AG09309 (cell line): ENCODE measurements at places on chromosomes 12 and 14.

- DNase-seq: no peak
Measured at GRCh38 chr14:82045339-82045738, 511.7 kb upstream of the SEL1L start.

DNA sequence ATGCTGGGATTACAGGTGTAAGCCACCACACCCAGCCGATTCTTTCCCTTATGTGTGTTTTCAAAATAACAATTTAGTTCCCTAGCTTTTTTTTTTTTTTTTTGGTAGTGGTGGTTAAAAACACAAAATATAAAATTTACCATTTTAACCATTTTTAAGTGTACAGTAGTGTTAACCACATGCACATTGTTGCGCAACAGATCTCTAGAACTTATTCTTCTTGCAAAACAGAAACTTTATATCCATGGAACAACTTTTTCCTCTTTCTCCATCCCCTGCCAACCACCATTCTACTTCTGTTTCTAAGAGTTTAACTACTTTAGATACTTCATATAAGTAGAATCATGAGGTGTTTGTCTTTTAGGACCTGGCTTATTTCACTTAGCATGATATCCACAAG is 1.1 kb upstream of the NDUFA12 start:
- no peak for DNase-seq

GRCh38 chr14:72943876-72944430 is 17.7 kb downstream of the DCAF4 start:
- no peak for DNase-seq

DNA sequence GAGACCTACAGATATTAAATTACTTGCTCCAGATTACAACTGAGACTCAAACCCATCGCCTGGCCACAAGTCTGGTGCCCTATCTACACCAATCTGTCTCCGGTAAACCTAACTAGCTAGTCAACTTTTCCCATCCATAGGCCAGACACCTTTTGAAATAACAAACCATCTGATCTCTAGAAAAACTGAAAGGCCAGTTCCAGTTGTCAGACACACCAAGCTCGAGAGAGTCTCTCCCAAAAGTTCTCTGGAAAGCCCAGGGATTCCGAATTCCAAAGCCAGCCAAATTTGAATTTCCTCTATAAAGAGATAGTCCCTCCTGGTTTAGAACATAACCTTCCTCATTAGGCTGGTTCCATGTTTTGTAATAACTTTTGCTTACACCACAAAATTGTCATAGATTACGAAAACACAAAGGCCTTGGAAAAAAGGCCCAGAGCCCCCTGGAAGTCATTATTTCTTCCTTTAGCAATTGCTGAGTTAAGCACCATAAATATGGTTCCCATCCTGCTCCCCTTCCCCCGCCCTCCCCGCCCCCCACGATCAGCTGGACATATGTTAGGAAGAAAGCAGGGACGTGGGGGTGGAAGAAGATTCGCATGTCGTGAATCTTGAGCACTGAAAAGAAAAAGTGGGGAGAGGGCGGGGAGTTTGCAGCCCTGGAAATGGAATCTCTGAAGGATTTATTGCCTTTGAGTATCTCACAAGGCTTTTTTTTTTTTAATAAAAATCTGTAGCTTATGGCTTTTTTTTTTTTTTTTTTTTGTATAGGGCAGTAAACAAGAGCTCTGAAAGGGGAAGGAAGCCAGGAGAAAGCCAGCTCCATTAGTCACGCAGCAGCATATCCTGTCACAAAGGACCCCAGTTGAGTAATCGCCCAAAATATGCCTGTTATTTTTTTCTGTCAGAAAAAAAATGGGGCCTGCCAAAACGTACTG is 110.4 kb downstream of the ZFP36L1 start:
- DNase-seq: peak; percentile 97

DNA sequence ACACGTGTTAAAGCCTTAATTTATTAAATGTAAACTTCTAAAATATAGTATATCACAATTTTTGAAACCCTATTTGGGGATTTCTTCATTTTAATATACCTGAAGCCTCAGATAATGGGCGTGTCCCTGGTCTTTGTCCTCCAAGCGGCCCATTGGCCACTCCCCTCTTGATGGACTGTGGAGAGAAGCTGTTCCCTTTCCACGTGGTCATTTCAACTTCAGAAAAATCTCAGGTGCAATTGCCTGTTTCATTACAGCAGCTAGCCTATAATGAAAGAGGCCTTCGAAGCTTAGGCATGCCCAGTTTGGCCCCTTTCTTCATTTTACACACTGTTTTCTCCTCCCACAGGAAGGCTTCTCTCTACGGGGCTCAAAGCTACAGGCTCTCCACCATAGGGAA is 131.4 kb upstream of the ARHGAP5 start:
- no peak for DNase-seq

DNA sequence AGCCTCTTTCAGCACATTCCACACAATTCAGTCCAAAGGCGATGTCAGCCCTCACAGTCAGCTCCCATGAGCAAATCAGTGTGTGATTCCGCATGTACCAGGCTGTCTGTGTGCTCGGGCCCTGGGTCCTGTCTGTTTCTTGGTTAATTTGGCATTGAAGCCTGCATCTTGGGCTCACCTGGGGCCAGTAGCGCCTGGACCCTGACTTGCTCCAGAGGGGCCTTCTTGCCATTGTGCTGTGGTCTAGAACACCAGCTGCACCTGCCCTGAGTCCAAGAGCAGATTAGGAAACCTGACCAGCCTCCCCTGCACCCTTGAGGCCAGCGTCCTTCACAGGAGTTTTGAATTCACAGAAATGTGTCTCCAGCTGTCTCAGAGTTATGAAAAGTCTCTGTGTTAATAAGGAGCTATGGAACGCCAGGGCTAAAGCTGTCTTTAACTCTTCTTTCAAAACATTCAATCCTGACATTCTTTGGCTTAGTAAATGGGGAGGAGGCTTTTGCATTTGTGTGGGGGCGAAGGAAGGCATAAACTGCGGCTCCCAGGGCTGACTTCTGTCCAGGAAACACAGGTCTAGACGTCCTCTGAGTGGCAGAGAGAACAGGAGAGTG is 102.2 kb downstream of the ARF6 start:
- no peak for DNase-seq

- no peak for DNase-seq
Measured at GRCh38 chr12:127024791-127025190, 1242.2 kb upstream of the TMEM132C start.

- peak; percentile 31 for DNase-seq
Measured at GRCh38 chr12:72017054-72017651, 78.5 kb downstream of the TPH2 start.
